ENCODE measurements at places on chromosomes 12 and 14. TPM values are rescaled to one million over a fixed set of nuclear protein-coding genes. Genes with fewer than 3 reads are reported as not detected.

GRCh38 chr12:107091989-107092641 is 1.2 kb downstream of the CRY1 start:
- peak overlapping the region; percentile 85 for H3K4me3 ChIP-seq
- peaks cover 7% of the 10 kb centered on the region for H3K36me3 ChIP-seq
- H3K27me3 ChIP-seq = no peaks in the 10 kb centered on the region
- peak; percentile 52 for DNase-seq

- H3K27ac ChIP-seq = no peak overlapping the region
- H3K4me1 ChIP-seq = peaks cover 9% of the 10 kb centered on the region
- no peak overlapping the region for H3K4me3 ChIP-seq
- H3K36me3 ChIP-seq = peaks cover 8% of the 10 kb centered on the region
- H3K27me3 ChIP-seq = no peaks in the 10 kb centered on the region
Observed at GRCh38 chr14:20302042-20302755, 3.6 kb downstream of the TTC5 start.

- H3K27me3 ChIP-seq = no peaks in the 10 kb centered on the region
- no peak for DNase-seq
- peak overlapping the region; percentile 88 for H3K27ac ChIP-seq
- peak overlapping the region; percentile 33 for H3K4me3 ChIP-seq
- peaks cover 17% of the 10 kb centered on the region for H3K4me1 ChIP-seq
Observed at GRCh38 chr12:22627371-22627770, 2.4 kb downstream of the ETNK1 start.

DNA sequence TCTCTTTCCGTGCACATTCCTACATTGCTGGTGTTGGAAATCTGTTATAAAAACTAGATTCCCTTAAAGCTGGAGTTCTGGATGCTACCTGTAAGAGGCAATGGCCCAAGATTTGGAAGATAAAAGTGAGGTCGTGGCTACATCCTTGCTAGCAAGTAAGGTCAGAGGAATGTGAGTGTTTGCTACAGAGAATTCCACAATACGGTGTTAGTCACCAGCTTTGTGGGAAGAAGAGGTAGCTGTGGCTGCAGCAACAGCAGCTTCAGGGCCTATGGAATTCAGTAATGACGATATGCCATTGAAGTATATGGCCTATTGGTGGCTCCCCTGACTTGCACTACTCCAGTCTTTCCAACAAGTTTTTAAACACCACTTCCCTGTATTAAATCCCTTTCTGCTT is 227.7 kb upstream of the TMEM260 start:
- H3K27me3 ChIP-seq = no peaks in the 10 kb centered on the region
- DNase-seq = no peak
- H3K36me3 ChIP-seq = no peaks in the 10 kb centered on the region

DNA sequence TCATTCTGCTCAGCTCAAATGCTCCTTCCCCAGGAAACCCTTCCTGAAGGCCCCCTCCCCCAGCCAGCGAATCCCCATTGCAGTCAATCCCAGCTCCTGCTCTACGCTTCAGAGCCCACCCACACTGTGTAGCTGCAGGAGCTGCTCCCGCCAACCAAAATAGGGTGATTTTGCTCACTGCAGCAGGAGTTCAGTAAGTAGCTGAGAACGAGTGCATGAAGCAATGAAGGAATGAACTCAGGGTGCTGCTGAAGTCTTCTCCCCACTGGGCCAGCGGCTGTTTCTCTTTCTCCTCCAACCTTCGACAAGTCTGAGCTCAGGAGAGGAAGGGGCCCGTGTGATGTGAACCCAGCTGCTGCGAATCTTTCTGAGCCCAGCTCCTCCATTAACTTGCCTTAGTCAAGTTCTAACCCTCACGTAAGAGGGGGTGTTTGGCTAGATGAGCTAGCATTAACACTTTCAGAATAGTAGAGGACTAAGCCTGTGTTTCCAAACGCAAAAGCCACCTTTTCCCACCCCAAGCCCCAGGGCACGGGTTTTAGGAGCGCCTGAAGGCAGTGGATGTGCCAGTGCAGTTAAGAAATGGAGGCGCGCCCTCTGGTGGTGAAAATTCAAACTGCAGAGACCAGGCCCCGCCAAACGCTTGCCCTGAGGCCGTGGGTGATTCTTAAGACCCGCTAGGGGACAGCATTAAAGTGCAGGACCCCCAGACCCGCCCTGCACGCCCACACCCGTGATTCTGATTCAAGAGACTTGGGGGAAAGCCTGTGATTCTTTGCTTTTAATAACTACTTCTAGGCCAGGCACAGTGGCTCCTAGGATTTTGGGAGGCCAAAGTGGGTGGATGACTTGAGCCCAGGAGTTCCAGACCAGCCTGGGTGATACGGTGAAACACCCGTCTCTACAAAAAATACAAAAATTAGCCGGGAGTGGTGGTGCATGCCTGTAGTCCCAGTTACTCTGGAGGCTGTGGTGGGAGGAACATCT is 11.9 kb upstream of the SERPINA4 start:
- H3K27me3 ChIP-seq = no peaks in the 10 kb centered on the region
- peak; percentile 64 for DNase-seq
- H3K4me1 ChIP-seq = no peaks in the 10 kb centered on the region
- H3K36me3 ChIP-seq = no peaks in the 10 kb centered on the region

Gene ARHGEF40
- polyA plus RNA-seq = not detected
